Neural crest cell (in vitro differentiated cells): ENCODE measurements at places on chromosomes 3 and 15. TPM values are rescaled to one million over a fixed set of nuclear protein-coding genes. Genes with fewer than 3 reads are reported as not detected.

The C3orf20 gene
- total RNA-seq: 0.14 TPM in 1 of 2 replicates, not detected in the other

The GP9 gene
- total RNA-seq: not detected in 2 replicates

The HERC2 gene
- total RNA-seq: 83.6 and 87.7 TPM in 2 replicates

GRCh38 chr15:91981821-91982800 lies 128.6 kb downstream of the SLCO3A1 start:
- H3K4me3 ChIP-seq: no peak overlapping the region
- no peak overlapping the region for H3K27ac ChIP-seq
- H3K27me3 ChIP-seq: peaks cover 7% of the 10 kb centered on the region
- DNase-seq: no peak
- H3K4me1 ChIP-seq: no peaks in the 10 kb centered on the region
- no peaks in the 10 kb centered on the region for H3K36me3 ChIP-seq

The ZIC1 gene
- 54.3 and 64.5 TPM in 2 replicates for total RNA-seq

DNA sequence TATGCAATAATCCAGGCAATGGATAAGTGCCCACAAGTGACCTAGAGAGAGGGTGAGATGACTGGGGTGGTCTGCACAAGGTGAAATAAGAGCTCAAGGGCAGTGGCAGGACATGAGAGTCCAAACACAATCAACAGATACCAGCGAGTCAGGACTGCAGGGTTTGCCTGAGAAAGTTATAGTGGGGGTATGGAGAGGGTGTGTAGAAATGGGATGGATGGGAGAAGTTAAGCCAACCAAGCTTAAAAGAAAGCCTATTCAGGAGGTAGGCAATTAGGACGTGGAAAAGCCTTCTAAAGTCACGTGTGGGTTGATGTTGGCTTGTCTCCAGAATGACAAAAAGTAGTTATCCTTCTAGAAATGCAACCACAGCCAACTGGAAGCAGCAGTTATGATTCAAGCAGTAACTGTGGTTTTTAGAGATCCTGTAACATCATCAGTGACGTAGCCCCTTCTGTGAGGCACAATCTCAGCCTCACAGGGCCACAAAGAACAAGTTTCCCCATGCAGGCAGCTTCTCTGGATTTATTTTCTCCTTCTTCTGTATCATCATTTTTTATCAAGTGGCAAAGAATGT lies 56.1 kb downstream of the FAM174B start:
- H3K27me3 ChIP-seq: no peaks in the 10 kb centered on the region
- no peak overlapping the region for H3K27ac ChIP-seq
- H3K4me3 ChIP-seq: no peak overlapping the region
- no peaks in the 10 kb centered on the region for H3K36me3 ChIP-seq

GRCh38 chr15:63052077-63052841 lies 9.7 kb downstream of the TPM1 start:
- DNase-seq: no peak
- peaks cover 65% of the 10 kb centered on the region for H3K4me1 ChIP-seq
- H3K27ac ChIP-seq: no peak overlapping the region
- peak overlapping the region; percentile 57 for H3K4me3 ChIP-seq
- H3K36me3 ChIP-seq: no peaks in the 10 kb centered on the region

The DUOXA2 gene
- not detected in 2 replicates for total RNA-seq

The CPNE4 gene
- total RNA-seq: 16.1 and 18.1 TPM in 2 replicates
